ENCODE measurements at places on chromosomes 6 and 20.

DNA sequence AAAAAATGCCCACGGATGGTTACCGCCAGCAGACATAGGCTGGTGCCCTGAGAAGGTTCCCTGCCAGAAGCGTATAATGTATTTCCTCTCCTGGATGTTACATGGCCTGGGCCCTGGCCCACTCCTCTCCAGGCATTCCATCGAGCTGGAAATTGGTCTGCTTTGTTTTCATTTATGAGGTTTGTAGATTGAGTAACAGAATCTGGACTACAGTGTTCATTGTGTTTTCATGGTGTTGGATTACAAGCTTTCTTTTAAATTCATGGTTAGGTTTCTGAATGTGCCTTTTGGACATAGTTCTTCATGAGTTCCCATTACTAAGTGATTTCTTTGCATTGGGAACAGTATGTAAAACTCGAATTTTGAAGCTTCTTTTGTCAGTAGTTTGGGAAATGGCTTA, 6.4 kb downstream of the TIAM2 start:
- DNase-seq = no peak

- no peak for DNase-seq
Measured at GRCh38 chr20:26214991-26215390, 518.3 kb upstream of the ZNF337 start.

DNA sequence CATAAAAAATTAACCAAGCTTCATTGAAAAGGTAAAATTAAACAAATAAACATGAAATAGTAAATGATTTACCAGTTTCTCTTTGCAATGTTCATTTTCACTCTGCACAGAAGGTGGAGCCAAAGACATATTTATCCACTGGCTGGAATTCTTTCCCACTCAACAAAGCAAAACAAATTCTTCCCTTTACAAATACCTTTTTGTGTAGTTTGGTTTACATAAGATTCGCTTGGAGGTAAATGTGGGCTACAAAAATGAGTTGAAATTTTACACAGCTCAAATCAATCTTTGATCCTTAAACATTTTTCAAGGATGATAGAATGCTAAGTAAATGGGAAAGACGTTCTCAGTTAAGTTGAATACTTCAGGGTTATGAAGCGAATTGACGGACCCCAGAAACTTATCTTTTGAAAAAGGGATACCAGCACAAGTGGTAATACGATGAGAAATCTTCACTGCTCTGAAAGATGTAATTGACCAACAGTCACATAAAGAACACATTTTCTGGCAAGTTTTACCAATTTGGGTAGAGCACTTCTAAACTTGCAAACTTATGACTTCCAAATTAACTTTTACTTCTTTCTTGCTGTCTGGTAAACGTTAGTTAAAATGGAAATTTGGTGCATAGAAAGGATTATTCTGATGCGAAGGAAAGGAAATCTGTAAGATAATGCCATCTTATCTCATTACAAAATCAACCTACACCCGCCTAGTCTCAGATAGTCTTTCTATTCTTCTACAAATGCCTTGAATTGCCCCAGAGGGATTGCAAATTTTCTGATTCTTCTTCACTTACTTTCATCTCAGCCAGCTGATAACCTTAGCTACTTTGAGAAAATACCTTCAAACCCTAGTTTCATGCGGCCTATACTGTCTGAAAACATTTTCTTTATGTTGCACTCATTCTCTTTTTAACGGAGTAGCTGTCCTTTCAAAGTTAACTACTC, 4.7 kb upstream of the GJA1 start:
- no peak for DNase-seq

- DNase-seq = no peak
Measured at GRCh38 chr6:135383301-135383700, 114.2 kb downstream of the AHI1 start.

Measured in T1000 (cell line).